ENCODE measurements at places on chromosomes 13 and 19. TPM values are rescaled to one million over a fixed set of nuclear protein-coding genes. Genes with fewer than 3 reads are reported as not detected.

DNA sequence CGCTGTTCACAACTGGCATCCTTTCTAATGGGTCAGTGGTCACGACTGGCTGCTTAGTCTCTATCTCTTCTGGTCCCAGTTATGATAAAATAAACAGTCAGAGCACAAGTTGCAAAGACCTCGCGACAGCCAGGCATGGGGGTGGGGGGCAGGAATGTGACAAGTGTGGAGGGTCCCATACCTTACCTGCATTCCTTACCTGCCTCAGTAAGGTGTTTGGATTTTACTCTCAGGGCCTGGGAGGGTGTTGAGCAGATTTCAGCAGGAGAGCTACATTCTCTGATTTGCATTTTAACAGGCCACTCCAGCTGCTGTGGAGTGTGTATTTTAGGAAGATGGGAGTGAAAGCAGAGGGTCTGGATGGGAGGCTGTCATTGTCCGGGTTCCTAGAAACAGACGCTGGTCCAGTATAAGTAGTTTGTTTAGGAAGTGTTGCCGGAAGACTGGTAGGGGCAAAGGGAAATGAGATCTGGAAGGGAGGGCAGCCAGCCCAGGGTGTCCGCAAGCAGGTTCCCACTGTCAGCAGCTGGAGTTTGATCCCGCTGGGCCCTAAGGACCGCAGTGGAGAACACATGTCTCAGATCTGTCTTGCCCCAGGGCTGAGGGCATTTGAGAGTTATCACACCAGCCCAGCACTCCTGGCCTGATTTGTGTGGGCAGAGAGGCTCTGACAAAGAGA lies 920.0 kb downstream of the UQCRFS1 start:
- DNase-seq, result peak; percentile 29

RDH8 gene
- total RNA-seq, result not detected

CLEC4M gene
- not detected for total RNA-seq

DNA sequence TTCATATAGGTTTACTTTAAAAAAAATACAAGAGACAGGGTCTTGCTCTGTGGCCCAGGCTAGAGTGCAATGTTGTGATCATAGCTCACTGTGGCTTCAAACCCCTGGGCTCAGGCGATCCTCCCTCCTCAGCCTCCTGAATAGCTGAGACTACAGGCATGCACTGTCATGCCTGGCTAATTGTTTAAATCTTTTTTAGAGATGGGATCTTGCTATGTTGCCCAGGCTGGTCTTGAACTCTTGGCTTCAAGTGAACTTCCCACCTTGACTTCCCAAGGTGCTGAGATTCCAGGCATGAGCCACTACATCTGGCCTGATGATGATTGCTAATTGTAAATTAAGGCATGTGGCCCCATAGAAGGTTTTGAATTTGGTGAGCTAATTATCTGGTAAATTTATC lies 35.4 kb upstream of the ADGRE1 start:
- DNase-seq, result no peak

DNA sequence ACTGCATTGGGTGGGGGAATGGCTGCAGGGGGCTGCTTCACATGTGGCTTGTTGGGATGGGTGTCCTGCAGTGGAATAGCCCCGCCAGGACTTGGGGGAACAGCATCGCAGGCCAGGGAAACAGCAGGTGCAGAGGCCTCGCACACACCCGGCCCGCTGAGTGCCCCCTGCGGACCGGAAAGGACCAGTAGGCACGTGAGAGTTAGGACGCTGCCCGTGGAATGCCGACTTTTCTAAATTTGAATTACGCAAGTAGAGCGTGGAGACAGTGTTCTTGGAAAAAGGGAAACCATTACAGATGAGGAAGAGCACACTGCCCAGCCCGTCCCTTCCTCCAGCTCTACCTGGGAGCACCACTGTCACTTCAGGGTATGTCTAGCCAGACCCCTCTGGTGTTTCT lies 11.5 kb downstream of the DNM2 start:
- DNase-seq, result peak; percentile 68

HSPB6 gene
- total RNA-seq, result 46.7 TPM

TMEM161A gene
- total RNA-seq, result 18.5 TPM

KLK15 gene
- total RNA-seq, result not detected

- DNase-seq, result peak; percentile 42
Observed at GRCh38 chr19:32798201-32798600, 71.4 kb downstream of the SLC7A9 start.

GRCh38 chr19:732148-733069 lies 18.5 kb upstream of the MISP start:
- no peak for DNase-seq

- peak; percentile 37 for DNase-seq
Observed at GRCh38 chr19:53908106-53908934, 758 bp upstream of the CACNG7 start.

GRCh38 chr13:40333226-40333625 lies 333.2 kb downstream of the FOXO1 start:
- DNase-seq, result no peak

Data from muscle of leg (tissue), 16 donors.